Activated T-helper 1 cell treated with anti-CD3 and anti-CD28 coated beads, Interleukin-2, amount 50 U/mL, for 16 hours (primary cell): ENCODE measurements at places on chromosomes 6 and 20.

GRCh38 chr6:85828973-85829372, 186.3 kb upstream of the SYNCRIP start:
- no peak for DNase-seq

DNA sequence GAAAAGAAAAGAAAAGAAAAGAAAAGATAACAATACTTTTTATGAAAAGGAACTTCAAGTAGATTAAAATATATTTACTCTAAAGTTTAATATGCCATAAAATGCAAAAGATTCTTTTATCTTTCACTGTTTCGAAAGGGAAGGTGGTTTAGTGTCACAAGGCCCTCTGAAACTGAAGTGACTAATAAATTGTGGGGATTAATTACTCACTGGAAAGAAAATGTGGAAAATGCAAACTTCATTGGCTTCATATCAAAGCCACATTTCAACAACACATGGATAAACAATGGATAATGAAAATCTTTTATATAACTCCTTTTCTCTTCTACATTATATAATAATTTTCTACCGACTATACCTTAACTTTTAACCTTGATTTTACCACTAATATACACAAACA, 320.5 kb upstream of the RSPO3 start:
- DNase-seq, result no peak

DNA sequence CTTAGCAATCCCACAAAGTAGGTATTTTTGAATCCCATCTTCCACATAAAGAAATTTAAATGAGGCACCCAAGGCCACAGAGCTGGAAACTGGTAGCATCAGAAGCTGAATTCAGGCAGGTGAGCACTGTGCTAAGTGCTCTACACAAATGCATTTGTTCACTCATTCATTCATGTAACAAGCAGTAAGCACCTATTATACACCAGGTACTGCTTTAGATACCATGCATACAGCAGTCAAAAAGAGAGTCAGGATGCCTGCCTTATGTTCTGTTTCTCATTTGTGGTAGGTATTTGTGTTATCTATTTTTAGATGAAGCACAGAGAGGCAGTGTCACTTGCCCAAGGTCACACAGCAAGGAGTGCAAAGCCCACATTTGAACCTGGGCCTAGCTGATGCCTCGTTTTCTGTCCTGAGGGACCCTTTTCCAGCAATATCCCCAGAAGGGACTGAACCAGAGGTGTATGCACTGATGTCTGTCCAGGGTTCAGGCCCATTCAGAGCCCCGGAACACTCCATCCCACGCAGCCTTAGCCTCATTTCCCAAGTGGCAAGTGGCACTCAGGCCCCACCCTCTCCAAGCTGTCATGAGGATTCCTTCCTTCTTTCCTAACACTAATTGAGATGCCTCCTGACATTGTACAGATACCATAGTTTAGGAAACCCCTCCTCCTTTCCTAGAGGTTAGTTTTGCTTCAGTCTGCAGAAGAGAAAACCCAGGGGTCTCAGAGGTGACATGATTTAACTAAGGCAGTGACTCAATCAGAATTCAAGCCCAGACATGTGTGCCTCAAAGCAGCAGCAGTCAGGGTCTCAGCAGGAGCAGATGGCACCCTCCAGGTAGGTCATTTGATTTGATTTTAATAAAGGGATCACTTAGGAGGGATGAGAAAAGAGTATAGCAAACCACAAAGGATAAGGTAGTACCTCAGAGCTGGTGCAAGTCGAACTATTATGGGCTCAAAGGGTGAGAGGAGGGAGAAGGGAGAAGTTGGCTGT, 61.2 kb upstream of the SIRPA start:
- no peak for DNase-seq

GRCh38 chr20:42441196-42441863, 748.4 kb downstream of the PTPRT start:
- no peak for DNase-seq

- DNase-seq, result no peak
Measured at GRCh38 chr6:21666853-21667681, 73.5 kb downstream of the SOX4 start.

DNA sequence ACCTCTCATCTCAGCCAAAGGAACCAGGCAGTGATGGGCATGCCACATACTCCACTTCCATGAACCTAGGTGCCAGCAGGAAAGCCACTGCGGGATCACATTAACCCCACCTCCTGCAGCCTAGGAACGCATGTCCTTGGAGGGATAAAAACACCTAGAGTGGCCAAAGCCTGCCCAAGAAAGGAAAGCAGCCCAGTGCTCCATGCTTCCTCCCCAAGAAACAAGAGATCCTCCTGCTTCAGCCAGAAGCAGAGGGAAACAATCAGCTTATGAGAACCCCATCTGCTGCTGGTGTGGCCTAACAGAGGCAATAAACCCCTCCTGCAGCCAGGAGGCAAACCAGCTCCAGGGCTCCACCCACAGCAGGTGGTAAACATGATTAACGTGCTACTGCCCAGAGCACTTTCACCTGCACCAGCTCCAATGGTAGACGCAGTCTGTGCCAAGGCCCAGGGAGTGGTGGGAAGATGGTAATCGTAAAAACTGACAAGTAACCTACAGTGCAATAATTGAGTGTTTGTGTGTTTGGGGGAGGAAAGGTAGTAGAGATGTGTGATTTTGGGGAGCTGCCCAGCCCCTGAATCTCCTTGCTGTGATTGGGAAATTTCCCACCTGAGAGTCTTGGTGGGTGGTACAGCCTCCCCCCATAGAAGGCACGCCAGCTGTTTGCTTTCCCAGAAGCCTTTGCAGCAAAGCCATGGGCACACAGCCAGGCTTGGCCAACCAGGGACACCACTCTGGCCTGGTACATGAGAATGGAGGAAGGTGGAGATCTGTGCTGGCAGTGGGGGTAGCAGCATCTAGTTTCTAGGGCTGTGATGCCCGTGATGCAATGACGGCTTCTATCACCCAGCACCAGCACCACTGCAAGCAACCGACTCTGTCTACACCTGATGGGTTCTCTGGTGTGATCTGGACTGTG, 50.6 kb upstream of the TBC1D7 start:
- no peak for DNase-seq

- no peak for DNase-seq
Measured at GRCh38 chr20:43459022-43459942, 1.6 kb downstream of the SRSF6 start.

DNA sequence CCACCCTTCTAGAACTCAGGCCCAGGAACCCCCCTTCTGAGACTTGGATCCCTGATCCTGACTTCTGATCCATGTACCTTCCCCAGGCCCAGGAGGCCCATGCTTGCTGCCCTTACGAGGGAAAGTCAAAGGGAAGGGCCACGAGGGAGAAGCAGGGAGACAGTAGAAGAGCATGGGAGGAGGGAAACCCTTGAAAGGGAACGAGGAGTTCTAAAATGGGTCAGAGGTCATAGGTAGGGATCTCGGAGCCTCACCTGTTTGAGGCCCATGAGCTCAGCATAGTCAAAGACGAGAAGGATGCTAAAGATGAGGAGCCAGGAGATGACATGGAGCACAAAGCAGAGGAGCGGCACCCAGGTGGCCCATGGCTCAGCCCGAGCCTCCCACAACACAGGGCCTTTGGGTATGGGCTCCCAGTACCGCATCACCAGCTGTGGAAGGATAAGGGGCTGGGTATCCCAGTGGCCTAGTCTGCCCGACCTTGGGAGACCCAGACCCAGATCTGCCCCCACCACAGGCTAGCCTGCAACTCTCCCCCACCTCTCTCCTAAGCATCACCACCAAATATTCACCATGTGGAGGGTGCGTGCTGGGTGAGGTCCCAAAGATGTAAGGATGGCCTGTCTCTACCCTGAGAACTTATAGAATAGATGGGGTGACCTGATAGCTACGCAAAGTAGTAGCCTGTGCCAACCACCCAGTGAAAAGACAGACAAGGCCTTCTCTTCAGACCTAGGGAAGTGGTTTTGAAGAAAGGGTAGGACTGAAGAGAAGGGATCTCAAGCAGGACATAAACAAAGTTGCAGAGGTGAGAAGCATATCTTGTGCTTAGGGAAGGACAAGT, 1.5 kb downstream of the NRM start:
- no peak for DNase-seq

DNA sequence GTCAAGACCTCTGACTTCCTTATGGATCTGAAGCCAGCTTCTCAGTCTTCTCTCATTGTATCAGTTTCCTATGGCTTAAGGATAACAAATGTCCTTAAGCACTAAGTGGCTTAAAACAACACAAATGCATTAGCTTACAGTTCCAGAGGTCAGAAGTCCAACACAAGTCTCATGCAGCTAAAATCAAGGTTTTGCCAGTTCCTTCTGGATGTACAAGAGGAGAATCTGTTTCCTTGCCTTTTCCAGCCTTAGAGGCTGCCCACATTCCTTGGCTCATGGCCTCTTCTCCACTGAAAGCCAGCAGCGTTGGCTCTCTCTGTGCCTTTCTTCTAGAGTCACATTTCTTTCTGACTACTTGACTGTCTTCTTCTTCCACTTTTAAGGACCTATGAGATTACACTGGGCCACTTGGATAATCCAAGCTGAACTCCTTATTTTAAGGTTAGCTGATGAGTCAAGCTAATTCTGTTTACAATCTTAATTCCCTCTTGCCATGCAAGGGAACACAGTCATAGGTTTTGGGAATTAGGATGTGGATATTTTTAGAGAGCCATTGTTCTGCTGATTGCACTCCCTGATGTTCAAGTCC, 179.0 kb downstream of the BCAS1 start:
- DNase-seq, result no peak

DNA sequence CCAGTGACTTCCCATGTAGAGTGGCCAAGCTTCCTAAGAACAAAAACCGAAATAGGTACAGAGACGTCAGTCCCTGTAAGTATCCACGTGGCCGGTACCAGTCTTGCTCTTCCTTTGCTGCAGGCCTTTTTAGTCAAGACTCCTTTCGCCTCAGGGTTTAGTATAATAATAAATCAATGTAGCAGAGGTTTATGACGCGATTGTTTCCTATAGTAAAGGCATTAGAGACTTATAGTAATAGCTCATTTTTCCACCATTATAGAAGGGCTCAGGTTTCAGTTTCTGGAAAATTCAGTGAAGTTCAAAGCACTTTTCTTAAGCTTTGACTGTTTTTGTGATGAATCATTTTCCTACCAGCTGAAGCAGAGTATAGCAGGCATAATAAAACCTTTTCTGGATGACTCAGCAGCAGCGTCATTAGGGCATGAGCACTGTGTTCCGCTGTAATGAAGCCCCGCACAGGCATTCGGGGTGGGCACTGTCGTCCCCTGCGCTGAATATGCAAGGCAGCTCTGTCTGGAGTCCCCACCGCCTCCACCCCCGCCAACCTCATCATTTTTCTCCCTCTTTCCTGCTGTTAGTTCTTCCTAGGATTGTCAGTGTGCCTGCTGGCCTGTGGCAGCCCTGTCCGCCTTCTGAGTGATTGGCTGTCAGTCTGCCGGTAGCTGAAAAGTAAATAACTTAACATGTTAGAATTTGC, 51.3 kb downstream of the PTPN1 start:
- DNase-seq, result no peak

GRCh38 chr6:145643760-145644159, 91.6 kb downstream of the EPM2A start:
- DNase-seq, result no peak

DNA sequence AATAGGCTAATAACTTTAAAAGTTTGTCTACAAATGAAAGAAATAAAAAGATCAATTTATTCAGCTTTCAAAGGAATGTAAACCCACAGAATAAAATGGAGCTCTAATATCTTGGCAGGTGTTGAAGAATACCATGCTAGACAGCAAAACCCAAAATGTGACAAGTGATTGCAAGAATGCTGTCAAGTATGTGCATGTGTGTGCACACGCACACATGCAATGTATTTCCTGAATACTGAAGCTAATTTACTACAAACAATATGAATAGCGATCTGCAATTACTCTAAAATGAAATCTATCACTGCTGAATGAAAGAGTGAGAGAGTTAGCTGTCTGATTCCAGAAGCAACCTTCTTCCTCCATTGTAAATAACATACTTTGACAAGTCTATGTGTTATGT, 179.2 kb upstream of the HSF2 start:
- DNase-seq, result no peak

DNA sequence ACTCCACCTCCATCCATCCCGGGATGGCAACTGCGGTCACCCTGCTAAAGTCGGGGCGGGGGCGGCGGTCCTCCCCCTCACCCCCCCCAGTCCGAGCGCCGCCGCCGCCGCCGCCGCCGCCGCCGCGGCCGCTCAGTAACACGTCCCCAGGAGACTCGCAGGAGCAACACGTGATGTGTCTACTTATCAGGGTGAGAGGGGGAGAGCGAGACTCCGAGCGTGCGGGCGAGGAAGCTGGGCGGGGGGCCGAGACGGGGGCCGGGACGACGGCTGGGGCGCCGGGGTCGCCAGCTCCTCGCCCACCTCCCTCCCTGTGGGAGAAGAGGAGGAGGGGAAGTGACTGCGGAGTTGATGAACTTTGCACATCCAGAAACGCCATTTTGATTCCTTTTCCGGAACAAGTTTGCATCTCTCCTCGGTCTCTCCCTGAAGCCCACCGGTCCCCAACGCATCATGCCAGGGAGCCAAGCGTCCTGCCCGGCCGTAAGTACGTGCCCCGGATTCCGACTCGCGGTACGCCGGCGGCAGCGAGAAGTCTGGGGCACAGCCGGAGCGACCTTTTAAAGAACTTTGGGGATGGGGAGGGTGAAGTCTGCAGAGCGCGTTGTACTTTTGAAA, at the start of gene RREB1:
TSS of gene RREB1 (plus strand) at position 384 of the 618 bp plus-strand sequence. CDS start 73,951 bp downstream, outside the sequence.
- peak; percentile 20 for DNase-seq

DNA sequence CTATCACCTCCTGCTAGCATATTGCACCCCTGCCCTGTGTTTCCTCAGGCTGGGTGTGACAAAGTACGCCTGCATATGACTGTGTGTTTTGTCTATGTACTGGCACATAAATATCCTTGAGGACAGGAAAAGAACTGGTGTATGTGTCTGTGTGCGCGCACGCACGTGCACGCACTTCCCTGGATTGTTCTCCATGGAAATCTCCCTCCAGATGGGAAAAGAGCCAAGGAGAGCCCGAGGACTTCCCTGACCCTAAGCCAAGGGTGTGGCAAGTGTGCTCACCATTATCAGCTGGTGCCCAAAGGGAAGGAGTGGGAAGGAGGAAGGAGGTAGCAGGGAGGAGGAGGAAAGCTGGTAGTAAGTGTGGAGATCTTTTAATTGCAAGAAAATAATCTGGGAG, 117.6 kb downstream of the HIVEP2 start:
- DNase-seq, result no peak

GRCh38 chr20:63693733-63694583, 2.5 kb upstream of the TNFRSF6B start:
- no peak for DNase-seq

DNA sequence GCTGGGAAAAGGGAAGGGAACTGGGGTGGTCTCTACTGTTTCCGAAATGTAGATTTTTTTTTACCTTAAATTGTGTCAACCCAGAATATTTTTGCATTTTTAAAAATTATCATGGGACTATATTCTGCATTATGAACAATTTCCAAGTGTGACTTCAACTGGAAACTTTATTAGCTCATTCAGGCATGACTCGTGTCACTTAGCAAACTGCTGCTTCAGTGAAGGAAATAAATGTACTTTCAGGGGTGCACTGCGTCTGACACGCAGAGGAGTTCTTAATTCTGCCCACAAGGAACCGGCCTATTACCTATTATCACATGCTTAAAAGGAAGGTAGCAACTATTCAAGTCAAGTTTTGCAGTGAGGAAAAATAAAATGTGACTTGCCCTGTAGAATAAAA, 291.3 kb upstream of the PRDM1 start:
- DNase-seq, result no peak
